ENCODE measurements at places on chromosomes 4 and X. TPM values are rescaled to one million over a fixed set of nuclear protein-coding genes. Genes with fewer than 3 reads are reported as not detected.

The UGT8 gene
- total RNA-seq = 6.0 TPM

The HSFX4 gene
- total RNA-seq = not detected

The RNF128 gene
- 0.07 TPM for total RNA-seq

The NR0B1 gene
- total RNA-seq = not detected

The P2RY8 gene
- total RNA-seq = 0.72 TPM

The RIBC1 gene
- total RNA-seq = 0.20 TPM

DNA sequence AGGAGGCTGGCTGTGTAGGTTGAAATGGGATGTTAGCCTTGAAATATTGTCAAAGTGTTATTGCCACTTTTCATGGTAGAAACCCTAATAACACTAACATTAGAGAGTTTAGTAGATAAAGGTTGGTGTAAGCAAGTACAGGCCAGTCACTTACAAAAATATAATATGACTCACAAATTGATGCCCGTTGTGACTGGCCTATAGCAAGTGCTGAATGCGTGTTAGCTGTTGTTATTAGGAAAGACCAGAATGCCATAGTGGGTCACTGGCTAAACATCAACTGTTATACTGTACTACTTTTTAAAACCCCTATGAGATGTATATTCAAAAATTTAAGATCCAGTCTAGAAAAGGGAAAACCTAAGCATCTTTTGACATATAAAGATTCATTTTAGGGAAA is 20.4 kb upstream of the GDPD2 start:
- H3K27me3 ChIP-seq = no peaks in the 10 kb centered on the region
- peaks cover 62% of the 10 kb centered on the region for H3K36me3 ChIP-seq
- H3K4me3 ChIP-seq = no peak overlapping the region
- DNase-seq = no peak

DNA sequence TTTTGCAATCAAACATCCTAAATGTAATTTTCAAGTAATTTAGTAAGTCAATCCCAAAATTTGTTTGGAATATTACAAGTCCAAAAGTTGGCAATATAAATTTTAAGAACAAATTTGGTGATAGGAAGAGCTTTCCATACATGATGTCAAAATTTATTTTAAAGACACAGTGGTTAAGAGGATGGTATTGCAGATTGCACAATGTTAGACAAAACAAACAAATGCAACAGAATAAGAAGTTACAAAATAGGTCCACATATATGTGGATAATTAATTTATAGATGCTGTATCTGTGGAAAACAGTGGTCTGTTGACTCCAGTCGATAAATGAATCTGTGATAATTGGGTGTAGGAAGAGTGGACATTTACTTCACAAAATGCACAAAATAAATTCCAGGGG is 358.5 kb downstream of the PCDH7 start:
- no peaks in the 10 kb centered on the region for H3K36me3 ChIP-seq
- H3K27me3 ChIP-seq = no peaks in the 10 kb centered on the region
- no peak for DNase-seq
- no peak overlapping the region for H3K27ac ChIP-seq
- H3K4me1 ChIP-seq = no peaks in the 10 kb centered on the region
